Sigmoid colon (tissue), 7 donors: ENCODE measurements at places on chromosomes 4 and X. TPM values are rescaled to one million over a fixed set of nuclear protein-coding genes. Genes with fewer than 3 reads are reported as not detected.

- DNase-seq = no peak
Observed at GRCh38 chrX:105876658-105877057, 54.3 kb downstream of the NRK start.

GRCh38 chrX:133980406-133980805, 5.0 kb downstream of the GPC3 start:
- DNase-seq = no peak

DNA sequence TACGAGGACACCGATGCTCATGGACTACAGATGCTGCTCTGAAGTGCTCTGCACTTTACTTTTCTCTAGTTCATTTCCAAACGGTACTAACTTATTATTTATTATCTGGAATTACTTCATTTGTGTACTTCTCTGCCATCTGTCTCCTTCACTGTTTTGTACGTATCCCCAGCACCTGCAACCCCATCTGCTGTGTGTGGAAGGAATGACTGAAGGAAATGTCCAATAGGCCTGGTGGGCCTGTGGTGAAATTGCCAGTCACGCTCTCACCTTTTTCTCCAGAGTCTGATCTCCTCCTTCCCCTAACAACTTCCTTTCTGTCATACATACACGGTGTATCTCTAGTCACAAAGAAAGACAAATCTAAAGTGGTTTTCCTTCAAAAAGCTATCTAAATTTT, 12.9 kb downstream of the TMEM154 start:
- no peak for DNase-seq

The CXXC4 gene
- 3.2 TPM for total RNA-seq

GRCh38 chr4:76002176-76002575, 5.1 kb downstream of the CXCL9 start:
- DNase-seq = no peak

The GIMD1 gene
- not detected for total RNA-seq

DNA sequence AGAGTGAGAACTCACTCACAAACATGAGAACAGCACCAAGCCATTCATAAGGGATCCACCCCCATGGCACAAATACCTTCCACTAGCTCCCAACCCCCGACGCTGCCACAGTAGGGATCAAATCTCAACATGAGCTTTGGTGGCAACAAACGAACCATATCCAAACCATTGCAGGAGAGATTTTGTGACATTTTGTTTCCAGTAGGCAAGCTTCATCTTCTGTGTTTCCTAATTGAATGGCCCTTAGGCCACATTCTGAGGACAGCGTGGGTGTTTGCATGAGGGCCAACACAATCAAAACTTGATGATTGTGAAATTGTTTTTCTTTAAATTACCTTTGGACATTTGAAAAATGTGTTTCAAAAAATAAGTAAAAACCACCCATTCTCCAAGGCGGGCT, 102.6 kb upstream of the LNX1 start:
- no peak for DNase-seq

GRCh38 chr4:85457752-85458467, 17.0 kb upstream of the ARHGAP24 start:
- DNase-seq = no peak

The VEGFC gene
- 2.4 TPM for total RNA-seq

DNA sequence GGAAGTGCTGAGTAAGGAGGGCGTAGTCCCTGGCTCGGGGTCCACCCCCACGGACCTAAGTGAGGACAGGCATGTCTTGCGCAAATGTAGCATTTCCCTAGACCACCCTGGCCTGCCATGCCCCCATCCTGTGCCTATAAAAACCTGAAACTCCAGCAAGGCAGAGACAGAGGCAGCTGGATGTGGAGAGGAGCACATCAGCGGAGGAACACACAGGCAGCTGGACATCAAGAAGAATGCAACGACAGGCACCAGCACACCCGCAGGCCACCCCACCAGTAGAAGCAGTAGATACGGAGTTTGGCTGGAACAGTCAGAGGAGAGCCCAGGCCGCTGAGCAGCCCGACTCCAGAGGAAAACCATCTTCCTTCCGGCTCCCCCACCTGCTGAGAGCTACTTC, 345.9 kb downstream of the FSTL5 start:
- no peak for DNase-seq

The BMX gene
- total RNA-seq = 2.5 TPM

The VEGFD gene
- 0.81 TPM for total RNA-seq

DNA sequence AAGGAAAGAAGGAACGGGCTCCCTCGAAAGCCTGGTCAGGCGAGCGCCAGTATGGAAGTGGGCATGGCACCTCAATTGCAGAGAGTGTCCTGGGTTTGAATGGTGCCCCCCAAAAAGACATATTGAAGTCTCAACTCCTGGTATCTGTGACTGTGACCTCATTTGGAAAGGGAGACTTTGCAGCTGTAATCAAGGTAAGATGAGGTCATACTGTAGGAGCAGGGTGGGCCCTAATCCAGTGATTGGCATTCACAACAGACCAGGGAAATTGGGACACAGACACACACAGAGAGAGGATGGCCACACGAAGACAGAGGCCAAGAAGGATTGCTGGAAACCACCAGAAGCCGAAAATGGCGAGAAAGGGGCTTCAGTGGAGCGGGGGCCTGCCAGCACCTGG, 6.4 kb downstream of the ZFP92 start:
- DNase-seq = no peak

The GPM6B gene
- 40.3 TPM for total RNA-seq

The CAMK2D gene
- total RNA-seq = 75.1 TPM

The NAA15 gene
- total RNA-seq = 25.2 TPM

DNA sequence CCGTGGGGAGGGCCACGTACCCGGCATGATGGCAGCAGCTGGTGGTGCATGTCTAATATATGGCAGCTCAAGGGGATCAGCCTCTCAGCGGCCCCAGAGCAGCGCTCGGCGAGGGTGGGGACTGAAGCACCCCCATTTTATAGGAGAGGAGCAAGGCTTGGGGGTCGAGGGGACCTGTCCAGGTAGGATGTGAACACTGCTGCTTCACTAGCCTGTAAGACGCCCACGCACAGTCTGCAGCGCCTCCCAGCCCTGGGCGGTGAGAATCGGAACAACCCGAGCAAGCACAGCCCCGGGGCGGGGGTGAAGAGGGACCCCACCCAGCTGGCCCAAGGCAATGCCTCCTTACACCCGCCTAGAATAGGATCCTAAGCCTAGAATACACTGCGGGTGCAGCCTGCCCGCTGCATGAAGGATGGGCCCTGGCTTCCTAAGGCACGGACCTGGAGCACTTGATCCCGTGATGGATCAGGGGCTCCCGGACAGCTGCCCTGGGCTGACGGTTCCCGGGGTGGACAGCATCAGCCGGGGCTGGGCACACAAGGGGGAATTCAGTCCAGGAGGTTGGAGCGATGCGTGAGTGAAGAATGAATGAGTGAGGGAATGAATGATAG, 17.6 kb downstream of the ADRA2C start:
- no peak for DNase-seq

GRCh38 chrX:45842926-45843315, 642.2 kb upstream of the DIPK2B start:
- no peak for DNase-seq

- DNase-seq = no peak
Observed at GRCh38 chrX:152817078-152817764, 13.3 kb downstream of the CETN2 start.

DNA sequence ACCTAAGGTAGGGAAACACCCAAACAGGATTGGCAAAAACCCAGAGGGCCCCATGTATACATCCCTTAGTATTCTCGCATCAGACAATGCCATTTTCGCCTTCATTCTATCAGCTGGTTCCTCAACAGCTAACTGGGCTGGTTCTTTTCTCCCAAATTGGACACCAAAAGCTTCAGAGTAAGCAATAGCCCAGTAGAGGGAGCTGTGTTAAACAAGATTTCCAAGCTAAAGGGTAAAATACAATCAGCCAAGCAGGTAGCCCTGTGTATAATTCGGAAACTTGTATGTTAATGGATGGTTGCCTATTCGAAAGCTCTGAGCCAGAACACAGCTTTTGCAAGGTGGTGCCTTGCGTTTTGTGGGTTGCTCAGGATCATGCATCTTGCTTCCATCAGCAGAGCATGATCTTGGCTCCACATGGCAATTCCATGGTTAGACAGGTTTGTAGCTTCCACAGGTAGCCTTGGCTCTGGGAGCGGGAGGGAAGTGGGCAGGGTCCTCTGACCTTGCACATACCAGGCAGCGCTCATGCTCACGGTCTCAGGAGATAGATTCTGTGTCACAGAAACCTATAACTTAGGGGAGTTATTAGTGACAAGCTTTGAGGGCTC, 115.2 kb upstream of the LNX1 start:
- DNase-seq = no peak

DNA sequence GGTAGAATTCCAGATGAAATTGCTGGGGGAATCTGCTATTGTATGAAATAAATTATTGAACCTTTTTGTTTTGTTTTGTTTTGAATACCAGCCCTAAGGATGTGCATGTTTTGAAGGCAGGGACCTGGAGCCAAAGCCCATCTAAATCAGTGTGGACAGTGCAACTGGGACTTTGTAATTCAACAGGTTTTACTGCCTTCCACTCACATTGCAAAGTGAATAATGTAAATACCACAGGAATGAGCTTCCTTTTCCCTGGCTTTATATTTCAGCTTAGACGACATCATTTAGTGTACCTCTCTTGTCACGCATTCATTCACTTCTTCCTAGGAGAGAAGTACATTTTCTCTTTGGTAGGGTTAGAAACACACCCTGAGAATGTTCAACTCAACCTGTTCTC, 795.0 kb downstream of the CENPC start:
- no peak for DNase-seq

DNA sequence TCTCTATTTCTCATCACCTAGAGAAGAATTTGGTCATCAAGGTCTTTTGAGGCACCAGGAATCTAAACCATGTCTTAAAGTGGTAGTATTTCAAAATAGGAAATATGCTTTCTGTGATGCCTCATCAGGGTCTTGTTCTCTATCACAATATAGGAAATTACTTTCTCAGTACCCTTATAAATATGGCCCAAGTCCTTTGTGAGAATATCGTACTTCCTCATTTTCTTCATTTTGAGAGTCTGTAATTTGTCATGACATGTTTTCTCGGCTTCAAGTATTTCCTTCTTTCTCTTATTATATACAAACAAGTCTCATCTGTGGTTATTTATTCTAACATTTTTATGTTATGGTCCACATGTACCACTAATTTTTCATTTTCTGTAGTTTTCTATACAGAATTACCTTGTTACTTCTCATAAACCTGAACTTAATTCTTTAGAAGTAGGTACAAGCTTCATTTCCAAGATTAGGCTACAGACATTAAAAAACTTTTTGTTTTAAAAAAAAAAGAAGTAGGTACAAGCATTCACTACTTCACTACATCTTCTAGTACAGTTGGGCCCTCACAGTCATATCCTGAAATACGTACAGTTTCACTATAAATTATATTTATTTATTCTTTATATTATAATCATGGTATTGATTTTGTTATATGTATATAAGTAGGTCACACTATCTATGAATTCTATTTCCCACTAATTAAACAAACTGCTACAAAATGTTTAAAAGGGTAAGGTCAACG, 54.4 kb downstream of the KLHL13 start:
- DNase-seq = no peak

DNA sequence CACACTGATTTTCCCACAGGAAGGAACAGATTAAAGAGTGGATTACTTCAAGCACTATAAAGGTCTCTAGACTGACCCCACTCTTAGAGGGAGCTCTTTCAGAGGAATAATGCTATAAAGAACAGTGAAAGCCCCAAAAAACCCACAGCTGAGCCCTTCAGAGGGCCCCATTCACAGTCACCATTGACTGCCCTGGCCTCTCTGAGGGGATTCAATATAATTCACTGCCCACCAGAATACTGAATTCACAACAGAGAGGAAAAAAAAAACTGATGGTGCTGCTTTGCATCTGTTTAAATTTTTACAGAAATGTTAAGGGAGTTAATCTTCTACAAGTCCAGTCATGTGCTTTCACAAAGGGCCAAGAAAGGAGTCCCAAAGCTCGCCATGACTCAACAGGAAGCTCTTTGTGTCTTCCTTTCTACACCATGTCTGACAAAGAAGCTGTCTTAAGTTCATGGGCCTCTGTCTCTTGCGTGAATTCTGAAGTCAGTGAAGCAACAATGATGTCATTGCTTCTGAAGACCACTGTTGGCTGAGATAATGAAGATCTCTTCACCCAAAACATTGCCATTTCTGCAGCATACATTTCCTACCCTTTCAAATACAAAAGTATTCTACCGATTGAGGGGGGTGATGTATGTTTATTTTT, 174.9 kb downstream of the ADAMTS3 start:
- DNase-seq = no peak

DNA sequence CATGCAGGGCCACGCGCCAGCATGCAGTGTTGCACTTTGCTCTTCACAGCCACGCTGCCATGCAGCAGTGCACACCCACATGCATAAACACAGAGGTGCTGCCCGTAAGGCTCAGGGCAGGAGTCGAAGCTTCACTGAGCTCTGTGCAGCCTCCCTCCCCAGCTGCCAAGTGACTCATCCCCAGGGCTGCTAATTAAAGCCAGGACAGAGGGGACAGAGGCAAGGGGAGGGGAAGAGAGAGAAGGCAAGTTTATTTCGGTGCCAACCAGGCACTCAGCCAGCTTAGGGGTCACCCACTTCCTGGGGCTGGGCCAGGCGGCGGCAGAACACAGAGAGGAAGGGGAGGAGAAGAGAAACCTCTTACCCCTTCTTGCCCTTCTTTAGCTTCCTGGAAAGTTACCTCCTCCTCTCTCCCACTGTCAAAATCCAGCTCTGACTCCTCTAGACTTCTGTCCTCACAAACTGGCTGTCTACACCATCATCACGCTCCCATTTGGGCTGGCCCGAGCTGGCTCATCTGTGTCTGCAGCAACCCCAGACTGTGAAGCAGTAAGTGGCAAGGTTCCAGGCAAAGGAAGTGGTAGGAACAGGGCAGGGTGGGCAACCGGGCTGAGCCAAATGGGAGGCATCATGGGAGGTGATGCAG, 6.2 kb upstream of the IQSEC2 start:
- DNase-seq = peak; percentile 84

The EDA2R gene
- 1.4 TPM for total RNA-seq

DNA sequence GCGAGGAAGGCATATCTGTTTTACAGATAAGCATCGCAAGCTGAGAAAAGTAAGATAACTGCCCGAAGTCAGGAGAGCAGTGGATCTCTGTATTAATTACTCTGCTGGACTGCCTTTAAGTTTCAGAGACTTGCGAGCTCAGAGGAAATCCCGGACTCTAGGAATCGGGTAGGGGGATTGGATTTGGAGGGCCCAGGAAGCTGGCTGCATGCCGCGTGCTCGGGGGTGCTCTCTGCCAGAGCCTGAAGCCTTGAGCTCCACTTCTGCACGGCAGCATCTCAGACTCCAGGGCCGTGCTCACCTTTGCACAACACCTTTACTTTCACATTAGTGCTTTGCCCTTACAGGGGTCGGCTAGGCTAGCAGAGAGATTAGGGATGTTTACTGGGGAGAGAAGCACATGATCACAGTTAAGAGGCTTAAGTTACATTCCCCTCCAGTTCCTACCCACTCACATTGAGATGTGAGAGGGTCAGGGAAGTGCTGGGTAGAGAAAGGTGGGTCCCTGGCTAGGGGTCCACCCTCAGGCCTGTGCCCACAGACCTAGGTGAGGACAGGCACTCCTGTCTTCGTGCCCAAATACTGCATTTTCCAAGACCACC, 57.0 kb downstream of the TRIML1 start:
- DNase-seq = no peak

- no peak for DNase-seq
Observed at GRCh38 chr4:110540581-110540980, 64.6 kb downstream of the ENPEP start.
